ENCODE measurements at places on chromosomes 6 and 20.
A peak's percentile ranks its signal among the peaks of the same experiment; 100 is the strongest.

DNA sequence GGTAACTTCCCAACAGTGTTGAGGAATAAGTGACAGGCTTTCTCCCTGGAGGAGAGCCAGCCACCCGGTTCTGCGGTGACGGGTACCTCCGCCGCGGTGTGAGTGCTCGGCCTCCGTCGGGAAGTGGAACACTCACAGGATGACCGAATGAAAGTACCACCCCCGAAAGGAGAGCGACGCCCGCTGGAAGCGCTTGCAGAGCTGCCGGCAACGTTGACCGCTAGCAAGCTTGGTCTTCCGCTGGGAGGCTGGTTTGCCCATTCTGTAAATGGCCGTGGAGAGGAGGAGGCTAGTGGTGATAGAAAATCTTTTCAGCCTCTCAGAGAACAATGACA lies 614 bp upstream of the TMEM242 start:
- DNase-seq, result no peak

DNA sequence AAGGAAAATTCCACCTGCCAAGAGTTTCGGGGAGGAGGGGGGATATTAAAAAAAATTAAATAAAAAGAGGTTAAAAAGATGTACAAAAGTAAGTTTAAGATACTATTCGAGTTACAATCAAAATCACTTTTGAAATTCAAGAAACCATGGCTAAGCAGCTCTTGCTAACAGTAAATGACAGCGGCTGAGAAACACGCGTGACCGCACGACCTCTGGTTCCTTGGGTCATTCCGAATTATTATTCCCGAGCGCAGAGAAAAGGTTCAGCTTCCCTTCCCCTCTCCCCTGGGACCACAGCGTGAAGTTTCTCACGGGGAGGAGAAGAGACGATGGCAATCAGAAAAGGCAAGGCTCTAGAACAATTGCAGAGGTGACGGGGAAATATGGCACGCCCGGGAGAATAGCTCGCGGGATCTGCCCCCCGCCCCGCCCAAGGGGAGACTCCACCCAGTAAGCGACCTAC lies 496 bp downstream of the TMEM242 start:
- no peak for DNase-seq

DNA sequence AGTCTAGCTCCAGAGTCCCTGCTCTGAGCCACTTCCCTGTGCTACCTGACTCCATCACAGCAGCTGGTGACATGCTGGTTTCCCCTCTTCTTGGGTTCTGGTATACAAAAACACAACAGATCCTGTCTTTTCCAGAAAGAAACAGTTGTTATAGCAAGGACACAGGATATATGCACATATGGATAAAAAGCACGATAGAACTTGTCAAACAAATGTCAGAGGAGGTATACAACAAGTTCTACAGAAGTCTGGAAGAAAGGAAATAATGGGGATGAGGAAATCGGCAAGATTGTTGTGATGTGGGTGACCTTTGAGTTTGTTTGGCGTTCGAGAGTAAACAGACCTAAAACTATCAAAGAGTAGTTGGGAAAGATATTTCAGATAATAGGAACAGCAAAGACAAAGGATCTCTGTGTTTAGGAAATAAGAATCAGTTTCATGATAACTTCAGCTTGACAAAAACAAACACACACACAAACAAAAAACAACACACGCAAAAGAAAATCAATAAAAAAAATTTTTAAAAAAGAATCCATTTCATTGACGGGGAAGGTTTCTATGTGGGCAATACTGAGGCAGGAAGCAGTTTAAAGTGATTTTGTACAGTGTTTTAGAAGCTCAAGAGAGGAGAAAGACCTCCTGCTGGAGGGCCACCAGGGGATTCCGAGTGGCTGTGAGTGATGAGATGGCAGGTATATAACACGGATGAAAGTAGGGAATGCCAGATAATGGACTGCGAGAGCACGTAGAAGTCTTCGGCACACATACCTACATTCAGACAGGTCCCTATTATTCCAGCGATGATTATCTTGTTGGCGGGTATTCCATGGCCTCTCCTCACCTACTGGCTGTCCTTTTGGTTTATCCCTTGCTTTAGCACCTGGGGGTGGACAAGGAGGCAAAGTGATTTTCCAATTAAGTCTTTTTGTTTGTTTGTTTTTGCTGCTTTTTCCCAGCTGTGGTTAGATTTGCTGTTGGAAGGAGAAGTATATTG lies 174.9 kb downstream of the HS3ST5 start:
- DNase-seq, result peak; percentile 30

- no peak for DNase-seq
These were observed 253.6 kb downstream of the CDH26 start for GRCh38 chr20:60211618-60212463.

DNA sequence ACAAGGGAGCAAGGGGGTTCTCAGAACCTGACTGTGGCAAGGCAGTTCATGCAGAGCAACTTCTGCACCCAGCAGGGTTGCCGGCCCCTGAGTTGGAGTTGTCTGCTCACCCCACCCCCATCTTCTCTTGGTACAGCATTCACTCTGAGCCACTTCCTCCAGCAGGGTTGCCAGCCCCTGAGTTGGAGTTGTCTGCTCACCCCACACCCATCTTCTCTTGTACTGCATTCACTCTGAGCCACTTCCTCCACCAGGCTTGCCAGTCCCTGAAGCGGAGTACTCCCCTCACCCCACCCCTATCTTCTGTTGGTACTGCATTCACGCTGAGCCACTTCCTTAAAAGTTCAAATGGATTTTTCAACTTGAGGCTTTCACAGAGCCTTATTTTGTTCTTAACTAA lies 79.7 kb upstream of the SYNDIG1 start:
- DNase-seq, result no peak

All from LNCaP clone FGC (cell line).